Esophagus mucosa (tissue), 1 donor: ENCODE measurements at places on chromosomes 16 and 17. TPM values are rescaled to one million over a fixed set of nuclear protein-coding genes. Genes with fewer than 3 reads are reported as not detected.

GRCh38 chr16:15775209-15775608 lies 81.6 kb downstream of the MYH11 start:
- no peak for ATAC-seq

- no peak for ATAC-seq
These were observed 42.5 kb downstream of the KSR1 start for GRCh38 chr17:27498615-27499309.

DNA sequence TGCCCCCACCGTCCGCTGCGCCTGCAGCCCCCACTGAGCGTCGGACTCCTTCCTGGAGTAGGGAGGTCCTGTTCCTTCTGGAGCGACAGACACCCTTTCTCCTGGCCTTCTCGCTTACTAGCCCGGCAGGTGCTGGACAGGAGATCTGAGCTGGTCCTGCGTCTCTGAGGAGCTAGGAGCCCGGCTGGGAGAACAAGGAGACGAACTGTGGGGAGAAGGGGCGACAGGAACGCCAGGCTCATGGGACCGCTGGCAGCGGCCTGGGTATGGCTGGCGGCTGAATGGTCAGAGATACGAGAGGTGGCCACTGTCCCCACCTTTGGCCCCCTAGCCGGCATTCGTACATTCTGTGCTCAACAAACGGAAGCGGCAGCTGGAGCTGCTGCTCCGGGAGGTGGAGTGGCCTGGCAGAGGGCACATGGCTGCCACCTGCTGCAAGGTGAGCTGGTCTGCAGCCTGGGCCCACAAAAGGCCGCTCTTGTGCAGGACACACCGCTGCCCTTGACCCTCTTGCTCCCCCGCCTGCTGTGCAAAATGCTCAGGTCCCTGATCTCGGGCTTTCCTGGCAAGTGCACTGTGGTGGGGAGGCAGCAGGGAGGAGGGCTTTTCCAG lies 2066.7 kb downstream of the TP53TG3F start:
- ATAC-seq: no peak

The SLC12A3 gene
- total RNA-seq: not detected

The CCL3 gene
- total RNA-seq: not detected

The ADAD2 gene
- 1.1 TPM for total RNA-seq

The KRT33A gene
- total RNA-seq: 0.92 TPM

The KAT8 gene
- 25.5 TPM for total RNA-seq
